ENCODE measurements at places on chromosomes 2 and 18.

DNA sequence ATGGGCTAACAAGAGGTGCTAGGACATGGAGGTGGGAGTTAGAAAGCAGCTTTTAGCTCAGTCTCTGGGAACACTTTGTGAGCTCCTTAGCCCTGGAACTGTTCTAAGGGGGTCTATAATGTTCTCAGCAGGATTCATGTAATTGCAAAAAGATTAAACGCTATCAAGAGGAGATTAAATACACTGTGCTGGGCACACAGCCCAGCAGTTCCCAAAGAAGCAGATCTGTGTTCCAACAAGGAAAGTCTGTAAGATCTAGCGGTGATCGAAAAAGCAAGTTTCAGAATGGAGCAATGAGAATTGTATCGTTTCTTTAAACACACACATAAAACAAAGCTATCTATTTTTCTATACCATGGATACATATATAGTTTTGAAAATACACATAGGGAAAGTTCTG lies 2.4 kb upstream of the ARID5A start:
- no peak for DNase-seq

DNA sequence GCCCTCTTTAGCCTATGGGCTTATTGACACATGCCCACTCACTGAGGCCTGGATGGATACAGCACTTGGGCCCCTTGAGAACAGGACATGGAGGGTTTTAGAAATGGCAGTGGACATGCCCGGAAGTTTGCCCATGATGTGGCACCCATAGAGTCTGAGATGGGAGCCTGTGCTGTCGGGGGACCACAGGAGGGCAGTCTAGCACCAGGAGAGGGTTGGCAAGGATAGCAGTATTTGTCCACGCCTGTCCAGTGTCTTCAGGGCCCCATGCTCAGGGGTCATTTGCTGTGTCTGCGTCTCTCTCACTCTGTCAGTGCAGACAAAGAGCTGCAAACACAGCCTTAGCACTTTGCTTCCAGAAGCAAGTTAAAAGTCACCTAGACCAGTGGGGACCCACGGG lies 48.7 kb downstream of the IL1RL2 start:
- DNase-seq, result no peak

DNA sequence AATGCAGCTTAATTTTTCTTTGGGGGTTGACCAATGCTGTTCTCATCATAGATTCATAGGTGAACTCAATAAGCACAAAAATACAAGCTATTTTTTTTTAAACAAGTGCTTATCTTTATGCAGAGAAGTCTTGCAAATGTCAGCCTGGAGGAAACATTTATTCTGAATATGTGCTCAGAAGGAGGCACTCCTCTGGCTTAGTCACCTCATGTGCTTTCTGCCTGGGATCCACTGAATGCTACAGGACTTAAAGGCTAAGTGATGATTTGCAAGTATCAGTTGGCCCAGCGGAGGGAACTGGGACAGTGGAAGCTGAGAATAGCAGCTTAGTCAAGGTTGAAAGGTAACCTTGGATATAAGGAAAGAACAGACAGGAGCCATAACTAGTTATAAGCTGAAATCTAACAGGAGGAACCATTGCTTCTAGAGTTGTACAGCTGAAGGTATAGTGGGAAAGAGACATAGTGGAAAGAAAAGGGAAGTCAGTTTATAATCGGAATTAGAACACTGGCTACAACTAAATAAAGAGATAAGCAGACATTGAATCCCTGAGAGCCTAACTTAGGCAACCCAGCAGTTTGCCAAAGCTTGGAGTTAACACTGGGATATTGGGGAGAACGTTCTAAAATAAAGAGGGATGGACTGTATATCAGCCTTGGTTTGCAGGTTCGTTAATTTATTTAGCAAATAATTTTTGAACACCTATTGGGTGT lies 488.7 kb downstream of the SUCLG1 start:
- no peak for DNase-seq

DNA sequence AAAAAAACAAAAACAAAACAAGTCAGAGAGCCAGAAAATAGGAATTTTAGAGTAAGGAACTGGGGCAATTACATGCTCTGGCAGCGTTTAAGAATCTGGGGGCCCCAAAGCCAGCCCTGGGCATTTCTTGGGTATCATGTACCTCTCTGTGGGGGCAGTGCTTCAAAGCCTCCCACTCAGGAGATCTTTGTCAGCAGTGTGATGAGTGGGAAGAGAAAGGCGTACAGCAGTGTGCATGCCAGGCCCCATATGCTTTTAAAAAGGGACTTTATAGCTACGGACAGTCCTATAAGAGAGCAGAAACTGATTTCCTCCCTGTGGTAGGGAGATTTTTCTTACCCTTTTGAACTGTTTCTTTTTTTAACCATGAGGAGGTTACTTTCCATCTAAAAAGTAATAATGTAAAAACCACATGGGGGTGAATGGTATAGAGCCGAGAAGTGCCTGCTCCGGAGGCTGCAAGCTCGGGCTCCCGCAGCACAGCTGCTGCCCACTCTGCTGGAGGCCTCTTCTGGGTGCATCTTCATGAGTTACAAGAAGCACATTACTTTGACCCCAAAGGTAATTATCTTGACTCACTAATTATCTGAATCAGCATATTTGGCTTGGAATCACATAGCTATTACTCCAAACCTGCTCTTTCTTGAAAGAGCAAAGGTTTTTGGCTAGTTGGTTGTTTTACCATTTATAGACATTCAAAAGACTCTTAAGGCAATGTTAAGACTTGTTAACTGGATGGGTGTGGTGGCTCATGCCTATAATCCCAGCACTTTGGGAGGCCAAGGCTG lies 46.4 kb downstream of the PROC start:
- no peak for DNase-seq

GRCh38 chr18:27276886-27277285 lies 91.8 kb upstream of the CHST9 start:
- DNase-seq, result no peak

- no peak for DNase-seq
These were observed 105.7 kb downstream of the MSH2 start for GRCh38 chr2:47508641-47509040.

- no peak for DNase-seq
These were observed 139.6 kb upstream of the MYCN start for GRCh38 chr2:15800495-15801329.

GRCh38 chr2:7672027-7672684 lies 754.9 kb downstream of the RNF144A start:
- DNase-seq, result no peak

GRCh38 chr18:47791461-47791985 lies 138.9 kb downstream of the SMAD2 start:
- DNase-seq, result no peak

DNA sequence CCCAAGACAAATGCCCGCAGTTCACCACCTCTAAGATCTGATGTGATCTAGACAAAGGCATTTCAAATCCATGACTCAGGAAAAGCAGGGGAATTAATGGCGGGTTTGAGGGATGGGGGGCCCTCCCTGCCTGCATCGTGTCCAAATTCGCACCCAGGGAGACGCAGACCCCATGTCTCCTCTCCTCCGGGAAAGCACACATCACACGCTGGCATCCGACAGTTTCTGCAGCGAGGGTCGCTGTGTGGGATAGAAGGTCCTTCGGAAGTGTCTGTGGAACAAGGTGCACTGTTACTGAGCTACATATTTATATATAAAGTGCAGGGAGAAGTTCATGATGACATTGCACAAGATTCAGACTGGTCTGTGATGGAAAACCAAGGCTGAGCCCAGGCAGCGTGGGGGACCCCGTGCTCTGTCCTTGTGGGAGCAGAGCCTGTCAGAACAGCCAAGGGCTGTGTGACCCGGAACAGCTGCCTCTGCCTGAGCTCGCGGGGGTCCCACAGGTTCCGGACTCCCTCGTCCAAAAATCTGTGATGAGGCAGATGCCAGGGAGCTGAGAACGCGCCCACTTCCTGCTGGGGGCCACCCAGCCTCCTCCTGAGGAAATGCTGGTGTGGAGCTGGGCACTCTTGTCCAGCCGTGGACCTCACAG lies 82.3 kb upstream of the CTDP1 start:
- DNase-seq, result no peak

- no peak for DNase-seq
These were observed 72.4 kb upstream of the IL1R1 start for GRCh38 chr2:102070058-102070642.

DNA sequence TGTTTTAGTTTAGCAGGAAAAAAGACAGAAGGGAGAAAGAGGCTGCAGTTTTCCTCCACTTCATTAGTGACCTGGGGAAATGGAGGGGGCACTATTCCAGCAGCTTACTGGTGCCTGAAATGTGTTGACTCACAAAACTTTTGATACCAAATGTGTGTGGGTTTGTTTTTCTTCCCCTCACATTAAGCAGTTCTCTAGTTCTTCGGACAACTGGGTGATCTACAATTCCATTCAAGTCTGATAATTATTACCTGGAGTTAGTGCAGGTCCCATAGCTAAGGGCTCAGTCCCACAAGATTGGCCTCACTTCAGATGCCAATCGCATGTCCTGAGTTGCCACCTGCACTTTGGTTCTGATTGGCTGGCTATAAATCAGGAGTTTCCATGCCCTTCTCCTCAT lies 28.4 kb downstream of the PMAIP1 start:
- no peak for DNase-seq

- DNase-seq, result no peak
These were observed 90.7 kb upstream of the LRRTM1 start for GRCh38 chr2:80395251-80395650.

DNA sequence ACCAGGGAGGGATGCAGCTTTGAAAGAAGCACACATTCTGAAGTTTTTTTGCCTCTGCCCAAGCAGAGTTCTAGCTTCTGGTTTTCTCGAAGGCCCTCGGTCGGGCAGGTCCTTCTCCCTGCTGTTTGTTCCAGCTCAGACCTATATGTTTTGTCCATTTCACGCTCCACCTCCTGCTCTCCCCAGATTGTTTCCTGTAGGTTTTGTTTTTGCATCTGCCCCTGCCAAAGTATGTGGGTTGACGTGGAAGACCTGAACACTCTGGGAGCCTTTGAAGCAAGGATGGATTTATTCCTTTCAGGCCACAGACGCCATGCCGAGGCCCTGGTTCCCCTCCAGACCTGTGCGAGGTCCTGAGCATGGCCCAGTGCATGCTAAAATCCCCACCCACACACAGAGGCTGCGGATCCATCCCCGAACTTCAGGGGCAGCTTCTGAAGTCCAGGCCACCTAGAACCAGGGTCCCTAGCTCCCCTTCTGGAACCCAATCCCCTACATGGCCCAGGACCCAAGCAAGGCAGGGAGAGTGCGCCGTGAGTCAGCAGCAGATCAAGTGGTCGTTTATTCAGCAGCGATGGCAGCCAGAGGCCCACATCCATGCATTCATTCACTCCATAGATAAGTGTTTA lies 205.4 kb downstream of the KLHL29 start:
- DNase-seq, result no peak

GRCh38 chr2:36473230-36473629 lies 117.7 kb downstream of the CRIM1 start:
- no peak for DNase-seq

DNA sequence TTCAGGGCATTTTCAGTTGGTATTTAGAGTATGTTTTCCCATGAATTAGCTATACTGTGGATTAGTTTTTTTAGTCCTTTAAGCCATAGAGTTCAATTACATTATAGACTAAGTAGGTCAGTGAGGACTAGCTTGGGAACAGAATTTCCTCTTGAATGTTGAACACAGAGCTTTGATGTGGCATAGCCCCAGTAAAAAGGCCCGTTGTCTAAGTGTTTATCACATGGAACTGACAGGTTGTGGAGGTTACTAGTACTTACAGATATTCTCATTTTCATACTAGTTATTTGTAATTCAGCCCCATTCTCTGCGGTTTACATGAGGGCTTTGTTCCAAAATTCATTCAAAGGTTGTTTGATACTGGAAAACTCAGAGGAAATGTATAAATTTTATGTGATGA lies 6.2 kb downstream of the INSIG2 start:
- no peak for DNase-seq

DNA sequence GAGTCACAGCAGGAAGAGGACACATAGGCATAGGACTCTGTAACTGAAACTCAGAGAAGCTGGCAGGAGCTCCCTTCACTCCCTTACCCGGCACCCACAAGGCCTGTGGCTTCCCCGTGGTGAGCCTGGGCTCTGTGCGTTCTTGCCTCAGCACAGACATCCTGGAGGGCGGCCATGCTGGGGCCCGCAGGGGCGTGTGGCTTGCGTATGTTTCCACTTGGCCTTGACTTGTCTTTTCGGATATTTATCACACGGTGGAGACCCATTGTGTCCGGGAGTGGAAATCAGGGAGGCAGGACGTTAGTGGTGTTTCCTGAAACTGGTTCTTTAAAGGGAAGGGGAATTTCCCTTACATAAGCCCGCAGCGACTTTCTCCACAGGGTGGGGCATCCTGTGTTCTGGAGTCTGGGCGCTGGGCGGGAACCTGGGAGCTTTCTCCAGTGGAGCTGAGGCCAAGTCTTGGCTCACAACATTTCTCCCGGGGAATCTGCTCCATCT lies 49.9 kb upstream of the EML6 start:
- DNase-seq, result no peak

DNA sequence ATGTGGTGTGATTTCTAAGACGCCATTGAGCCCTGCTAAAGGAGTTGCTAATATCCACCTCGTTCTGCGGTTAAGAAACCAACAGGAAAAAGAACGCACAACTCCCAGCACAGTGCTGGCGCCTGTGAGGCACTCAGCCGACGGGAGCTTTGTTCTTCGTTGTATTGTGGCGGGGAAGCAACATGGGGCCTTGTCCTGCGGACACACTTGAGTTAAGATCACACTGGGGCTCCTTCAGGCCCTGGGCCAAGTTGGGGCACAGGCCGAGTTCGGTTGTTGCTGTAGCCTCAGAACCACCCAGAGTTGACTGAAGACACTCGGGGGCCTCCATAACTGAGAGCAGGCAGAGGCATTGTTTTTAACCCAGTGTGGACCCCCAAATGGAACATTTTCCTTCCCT lies 30.6 kb upstream of the CD8A start:
- no peak for DNase-seq

- DNase-seq, result no peak
These were observed 271.9 kb downstream of the DPP10 start for GRCh38 chr2:114714313-114714712.

DNA sequence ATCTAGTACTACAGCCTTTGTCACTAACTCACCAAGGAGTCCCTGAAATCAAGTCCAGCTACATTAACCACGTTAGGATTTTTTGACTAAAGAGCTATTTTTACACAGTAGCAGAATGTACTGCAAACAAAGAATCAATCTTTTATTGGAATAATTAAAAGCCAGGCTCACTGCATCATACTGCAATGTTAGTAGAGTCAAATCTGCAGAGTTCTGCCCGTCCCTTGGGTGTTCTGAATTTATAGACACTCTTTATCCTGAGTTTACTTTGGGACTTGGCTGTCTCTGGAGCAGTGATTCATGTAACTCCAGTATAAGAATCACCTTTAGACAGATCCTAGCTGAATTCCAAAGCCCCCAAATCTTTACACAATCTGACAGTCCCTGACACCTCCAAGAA lies 127.9 kb upstream of the THSD7B start:
- no peak for DNase-seq

DNA sequence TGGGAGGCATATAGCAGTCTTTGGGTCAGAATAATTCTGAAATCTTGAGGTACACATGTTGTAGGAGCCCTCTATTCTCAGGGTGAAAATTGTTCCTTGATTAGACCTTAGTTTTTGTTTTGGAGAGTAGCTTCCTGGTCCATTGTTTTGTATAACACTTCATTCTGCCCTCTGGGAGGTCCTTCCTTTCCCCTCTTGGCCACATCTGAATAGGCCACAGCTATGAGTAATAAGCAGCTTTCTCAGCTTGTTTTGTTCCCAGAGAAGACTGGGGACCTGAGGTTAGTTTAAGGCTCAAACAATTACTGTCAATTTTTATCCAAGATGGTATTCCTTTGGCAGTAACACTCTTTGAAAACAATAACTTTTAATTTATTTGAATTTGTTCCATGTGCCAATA lies 72.6 kb upstream of the NOL4 start:
- no peak for DNase-seq

GRCh38 chr2:88082781-88083180 lies 15.2 kb downstream of the SMYD1 start:
- no peak for DNase-seq

Measured in cortex of kidney (tissue), 1 donor.